Bronchial epithelial cell (primary cell): ENCODE measurements at places on chromosomes 6 and 20. TPM values are rescaled to one million over a fixed set of nuclear protein-coding genes. Genes with fewer than 3 reads are reported as not detected.

Gene CST8
- total RNA-seq = not detected in 2 replicates

Gene BPI
- total RNA-seq = not detected in 2 replicates

Gene TOMM34
- 17.6 and 25.2 TPM in 2 replicates for total RNA-seq

Gene ZSCAN23
- 2.4 and 2.8 TPM in 2 replicates for total RNA-seq

Gene PLCB1
- total RNA-seq = 1.1 and 2.9 TPM in 2 replicates

Gene FLRT3
- 17.1 and 20.7 TPM in 2 replicates for total RNA-seq

Gene HRH3
- not detected in 2 replicates for total RNA-seq

Gene PRPH2
- total RNA-seq = under 0.01 TPM in 1 of 2 replicates, not detected in the other

Gene KCNQ2
- not detected in 2 replicates for total RNA-seq

Gene ULBP2
- 2.4 and 12.2 TPM in 2 replicates for total RNA-seq

Gene MRAP2
- total RNA-seq = 0.13 and 0.26 TPM in 2 replicates

Gene GPR63
- total RNA-seq = 0.38 and 0.53 TPM in 2 replicates

Gene IRF4
- not detected in 2 replicates for total RNA-seq

Gene NPBWR2
- total RNA-seq = not detected in 2 replicates

Gene MOCS1
- 1.3 and 4.1 TPM in 2 replicates for total RNA-seq

Gene DEFB124
- total RNA-seq = not detected in 2 replicates

Gene CD24
- 911 and 1,344 TPM in 2 replicates for total RNA-seq

Gene PLN
- total RNA-seq = not detected in 2 replicates

Gene CLVS2
- total RNA-seq = not detected in 2 replicates

Gene TFAP2B
- total RNA-seq = not detected in 2 replicates
